ENCODE measurements at places on chromosomes 7 and 10.
A peak's percentile ranks its signal among the peaks of the same experiment; 100 is the strongest.

GRCh38 chr7:45088146-45088701, 545 bp downstream of the NACAD start:
- DNase-seq = no peak

DNA sequence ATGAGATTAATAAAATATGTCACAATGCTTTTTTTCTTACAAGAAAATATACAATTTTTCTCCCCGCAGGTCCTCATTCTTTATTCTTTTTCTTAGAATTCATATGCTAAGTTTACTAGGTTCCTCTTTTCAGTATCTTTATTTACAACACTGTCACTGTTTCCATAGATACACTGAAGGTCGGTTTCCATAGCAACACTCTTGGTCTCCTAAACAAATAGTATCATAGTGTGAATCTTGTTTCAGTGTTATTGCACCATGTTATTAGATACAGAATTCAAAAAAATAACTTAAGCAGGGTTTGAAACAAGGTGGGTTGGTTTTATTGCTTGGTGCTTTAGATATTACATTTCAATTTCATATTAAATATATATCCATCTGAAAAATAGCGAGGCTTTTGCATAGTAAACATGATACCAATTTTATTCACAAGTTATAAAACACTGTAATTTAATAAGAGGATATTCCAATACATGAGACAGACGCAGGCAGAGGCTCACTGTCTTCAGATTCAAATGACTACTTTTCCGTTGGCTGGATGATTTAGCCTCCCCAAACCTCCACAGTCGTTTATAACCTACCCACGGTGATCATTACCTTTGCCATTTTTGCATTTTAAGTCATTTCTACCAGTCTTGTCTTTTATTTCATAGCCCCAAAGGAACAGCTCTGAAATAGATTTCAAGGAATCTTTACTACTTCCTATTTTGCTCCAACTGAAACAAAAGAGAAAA, 88.9 kb upstream of the KLF6 start:
- no peak for DNase-seq

- DNase-seq = no peak
Observed at GRCh38 chr7:70504254-70504653, 627.7 kb upstream of the GALNT17 start.

- no peak for DNase-seq
Observed at GRCh38 chr7:101163279-101164070, 1.9 kb downstream of the VGF start.

DNA sequence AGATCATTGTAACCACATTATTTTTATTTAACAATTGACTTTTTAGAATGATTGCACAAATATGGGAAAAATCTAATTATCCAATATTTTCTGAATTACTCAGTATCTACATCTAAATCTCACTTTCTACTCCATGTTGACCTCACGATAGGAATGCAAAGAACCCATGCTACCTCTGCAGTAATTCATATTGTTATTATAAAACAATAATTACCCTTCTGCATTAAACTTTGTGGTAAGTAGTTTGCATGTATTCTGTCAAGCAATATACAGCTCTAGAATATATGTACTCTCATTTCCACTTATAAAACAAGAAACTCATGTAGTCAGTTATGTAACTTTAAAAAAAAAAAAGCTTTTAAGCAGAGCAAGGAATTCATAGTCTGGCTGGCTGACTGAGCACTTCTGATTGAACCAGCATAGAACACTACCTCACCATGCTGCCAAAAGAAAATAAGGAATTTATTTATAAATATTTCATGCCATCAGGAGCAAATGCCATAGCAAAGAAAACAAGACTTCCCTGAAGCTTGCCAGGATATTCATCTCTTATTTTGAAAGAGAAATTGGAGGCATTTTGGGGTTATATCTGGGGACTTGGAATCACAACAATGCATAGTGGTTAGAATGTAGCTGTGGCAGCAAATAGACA, 895.7 kb downstream of the XPNPEP1 start:
- no peak for DNase-seq

- no peak for DNase-seq
Observed at GRCh38 chr7:154440651-154441050, 388.5 kb downstream of the DPP6 start.

DNA sequence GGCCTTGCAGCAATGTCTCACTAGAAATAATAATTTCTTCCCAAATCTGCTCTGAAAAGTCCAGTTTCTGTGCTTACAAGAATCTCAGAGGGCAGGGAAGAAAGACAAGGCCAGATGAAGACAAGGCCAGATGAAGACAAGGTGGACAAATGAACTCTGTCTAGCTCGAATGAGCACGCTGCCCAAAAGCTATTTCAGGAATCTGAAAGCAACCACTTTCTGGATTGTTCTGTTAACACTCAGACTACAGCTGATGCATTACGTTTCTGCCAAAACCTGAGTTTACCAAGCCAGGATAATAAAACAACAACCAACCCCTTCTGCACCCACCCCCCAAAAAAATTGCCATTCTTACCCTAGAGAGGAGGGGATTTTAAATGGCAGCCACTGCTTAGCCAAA, 1073.6 kb downstream of the SORCS3 start:
- DNase-seq = no peak

DNA sequence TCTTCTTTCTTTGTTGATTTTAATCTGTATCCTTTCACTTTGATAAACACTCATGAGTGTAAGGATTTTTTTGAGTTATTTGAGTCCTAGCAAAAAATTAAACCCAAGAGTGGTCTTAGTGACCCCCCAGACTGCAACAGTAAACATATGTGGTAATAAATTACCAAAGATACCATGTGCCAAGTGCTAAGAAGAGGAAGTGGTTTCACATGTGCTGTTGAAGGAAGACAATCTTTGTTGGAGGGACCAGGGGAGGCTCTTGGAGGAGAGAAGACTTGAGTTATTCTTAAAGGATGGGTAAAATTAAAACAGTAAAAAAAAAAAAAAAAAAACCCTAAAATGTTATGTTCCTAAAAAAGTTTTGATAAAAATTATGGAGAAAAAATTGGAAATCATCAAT, 150.2 kb downstream of the SEC23IP start:
- DNase-seq = no peak

- DNase-seq = no peak
Observed at GRCh38 chr7:11726001-11726793, 105.8 kb downstream of the THSD7A start.

- no peak for DNase-seq
Observed at GRCh38 chr7:46754140-46754720, 827.7 kb downstream of the TNS3 start.

- DNase-seq = no peak
Observed at GRCh38 chr7:69450456-69450855, 147.8 kb upstream of the AUTS2 start.

DNA sequence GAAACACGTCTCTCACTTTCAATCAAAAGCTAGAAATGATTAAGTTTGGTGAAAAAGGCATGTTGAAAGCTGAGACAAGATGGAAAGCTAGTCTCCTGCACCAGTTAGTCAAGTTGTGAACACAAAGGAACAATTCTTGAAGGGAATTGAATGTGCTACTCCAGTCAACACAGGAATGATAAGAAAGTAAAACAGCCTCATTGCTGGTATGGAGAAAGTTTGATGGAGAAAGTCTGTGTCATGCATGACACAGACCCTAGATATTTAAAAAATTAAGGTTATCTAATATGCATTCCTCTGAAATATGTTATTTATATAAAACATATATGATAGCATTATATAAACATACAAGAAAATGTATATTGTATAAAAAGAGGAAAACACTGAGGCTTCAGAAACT, 699.4 kb upstream of the FZD8 start:
- no peak for DNase-seq

GRCh38 chr10:33295851-33296250, 38.6 kb downstream of the NRP1 start:
- DNase-seq = no peak

- DNase-seq = no peak
Observed at GRCh38 chr10:11448190-11448544, 163.3 kb downstream of the USP6NL start.

GRCh38 chr7:92685136-92686042, 95.2 kb upstream of the FAM133B start:
- DNase-seq = peak; percentile 21

- no peak for DNase-seq
Observed at GRCh38 chr10:79178614-79179163, 109.9 kb downstream of the ZMIZ1 start.

GRCh38 chr7:118404211-118404610, 179.7 kb downstream of the ANKRD7 start:
- DNase-seq = no peak

DNA sequence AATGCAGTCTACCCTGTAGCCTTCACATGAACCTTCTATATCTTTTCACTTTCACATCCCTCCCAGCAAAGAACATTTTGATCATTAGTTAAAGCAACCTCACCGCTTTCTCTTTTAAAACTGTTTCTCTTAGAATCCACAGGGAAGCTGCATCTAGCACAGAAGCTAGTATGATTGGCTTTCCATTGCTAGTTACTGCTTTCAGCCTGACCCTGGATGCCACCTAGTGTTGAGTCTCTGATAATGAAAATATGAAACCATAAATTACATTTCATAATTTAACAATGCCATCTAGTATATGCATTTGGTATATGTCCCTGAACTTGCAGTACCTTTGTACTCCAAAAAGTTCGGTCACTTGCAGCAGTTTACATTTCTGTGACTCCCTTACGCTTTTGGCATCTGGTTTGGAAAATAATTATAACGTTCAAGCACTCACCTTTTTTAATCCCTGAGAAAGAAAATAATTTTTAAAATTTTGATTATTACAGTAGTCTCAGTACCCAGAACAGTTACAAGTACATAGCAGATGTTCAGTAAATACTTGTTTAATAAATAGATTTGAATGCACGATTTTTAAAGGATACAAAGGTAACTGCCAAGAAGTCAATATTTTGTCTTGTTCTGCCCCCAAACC, 22.7 kb downstream of the CISD1 start:
- no peak for DNase-seq

DNA sequence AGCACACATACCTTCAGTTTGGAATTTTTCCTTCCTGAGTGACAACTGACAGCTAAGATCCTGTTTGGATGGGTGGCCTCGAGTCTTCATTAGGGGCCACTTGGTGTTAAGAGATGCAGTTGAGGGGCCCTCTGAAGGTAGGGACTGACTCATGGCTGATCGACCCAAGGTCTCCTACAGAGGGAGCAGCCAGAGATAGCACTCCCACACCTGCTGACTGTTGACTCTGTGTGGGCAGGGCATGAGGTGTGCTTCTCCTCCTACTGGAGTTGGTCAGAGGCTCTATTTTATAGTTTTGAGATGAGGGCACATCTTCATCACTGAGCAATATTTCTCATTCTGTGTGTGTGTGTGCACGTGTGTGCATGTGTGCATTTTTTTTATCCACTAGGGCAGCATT, 378.8 kb upstream of the PODXL start:
- no peak for DNase-seq

DNA sequence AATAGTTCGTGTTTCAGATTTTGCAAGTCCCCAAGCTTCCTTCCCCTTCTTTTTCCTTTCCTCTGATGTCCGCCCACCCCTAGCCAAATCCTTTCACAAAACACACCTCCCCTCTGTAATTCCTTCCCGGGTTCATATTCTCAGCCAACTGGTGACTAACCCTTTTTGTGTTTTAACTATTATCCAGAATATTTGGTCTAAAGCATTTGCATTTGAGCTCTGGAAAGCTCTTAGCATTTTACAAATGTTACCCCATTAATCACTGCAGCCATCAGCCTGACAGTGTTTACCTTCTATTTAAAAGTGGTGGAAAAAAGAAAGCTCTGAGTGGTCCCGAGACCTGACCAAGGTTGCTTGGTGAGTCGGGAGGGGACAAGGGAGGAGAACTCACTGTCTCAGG, 139.0 kb downstream of the CREB5 start:
- no peak for DNase-seq

DNA sequence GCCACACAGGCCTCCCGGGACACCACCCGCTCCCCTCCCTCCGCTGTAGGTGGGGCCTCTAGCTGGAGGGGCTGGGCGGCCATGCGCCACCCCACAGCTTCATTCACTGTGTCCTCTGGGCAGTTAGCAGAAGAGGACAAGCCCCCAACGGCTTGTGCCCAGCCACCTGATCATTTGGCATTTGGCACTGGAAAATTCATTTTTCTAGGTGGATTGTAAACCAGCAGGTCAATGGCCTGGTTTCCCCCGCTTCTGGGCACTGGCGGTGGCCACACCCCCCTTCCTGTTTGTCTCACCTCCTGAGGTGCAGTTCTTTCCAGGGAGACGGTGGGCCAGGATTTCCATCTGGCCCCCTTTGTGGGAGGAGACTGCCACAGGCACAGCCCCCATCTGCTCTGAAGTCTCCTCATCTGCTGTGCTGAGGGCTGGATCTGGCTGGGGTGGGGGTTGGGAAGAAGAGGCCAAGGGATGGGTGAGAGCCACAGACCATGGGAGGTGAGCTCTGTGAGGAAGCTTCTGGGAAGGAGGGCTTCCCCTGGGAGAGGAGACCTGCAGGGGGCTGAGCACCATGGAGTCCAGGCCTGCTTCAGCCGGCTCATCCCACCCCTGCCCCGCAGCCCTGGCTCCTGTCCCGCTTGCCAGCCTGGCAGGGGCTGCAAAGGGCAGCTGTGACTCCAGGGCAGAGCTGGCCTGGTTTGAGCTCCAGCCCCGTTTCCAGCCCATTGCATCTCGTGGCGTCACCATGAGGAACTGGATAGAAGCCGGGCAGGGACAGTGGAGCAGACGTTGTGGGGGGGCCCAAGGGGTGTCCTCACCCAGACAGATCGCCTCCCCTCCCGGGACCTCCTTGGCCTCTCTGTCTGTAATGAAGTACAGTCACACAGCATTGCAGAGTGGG, 40.1 kb upstream of the SLC29A3 start:
- no peak for DNase-seq

- no peak for DNase-seq
Observed at GRCh38 chr10:75624638-75625037, 193.2 kb downstream of the LRMDA start.

- DNase-seq = no peak
Observed at GRCh38 chr7:88437132-88437531, 130.4 kb upstream of the STEAP4 start.

DNA sequence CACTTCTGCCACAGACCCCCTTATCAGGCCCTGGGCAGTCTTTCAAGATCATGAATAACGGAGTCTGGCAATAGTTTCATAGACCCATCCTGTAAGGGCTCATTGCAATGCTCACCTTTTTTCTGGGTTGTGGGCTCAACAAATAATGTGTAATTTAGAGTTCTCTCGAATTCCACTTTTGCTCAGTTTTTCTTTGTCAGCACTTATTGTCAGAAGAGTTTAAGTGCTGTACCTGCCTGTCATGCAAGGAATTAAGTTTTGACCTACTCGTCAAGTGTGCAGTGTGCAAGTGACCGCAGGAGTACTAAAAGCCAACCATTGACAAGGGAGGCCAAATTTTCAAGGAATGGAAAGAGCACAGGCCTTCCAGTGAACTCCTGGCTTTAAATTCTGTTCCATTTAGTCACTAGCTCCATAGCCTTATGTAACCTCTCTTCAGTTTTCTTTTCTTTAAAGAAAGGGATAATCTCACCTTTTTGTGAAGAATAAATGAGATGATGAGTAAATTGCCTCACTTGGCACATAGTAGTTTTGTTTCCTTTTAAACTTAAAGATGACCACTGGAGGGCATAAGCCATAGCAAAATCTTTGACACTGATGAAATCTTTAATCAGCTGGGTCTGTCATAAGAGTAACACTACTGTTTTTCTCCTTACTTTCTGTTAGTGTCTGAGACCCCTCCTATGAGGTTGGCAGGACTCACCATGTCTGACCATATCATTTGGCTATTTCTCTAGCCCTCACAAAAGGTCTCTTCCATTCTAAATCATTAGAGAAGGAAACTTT, 313.3 kb downstream of the TYW1 start:
- DNase-seq = no peak
